Activated CD8-positive, alpha-beta memory T cell treated with anti-CD3 and anti-CD28 coated beads for 24 hours (primary cell): ENCODE measurements at places on chromosomes 1 and 21.

- no peak for DNase-seq
Observed at GRCh38 chr1:77012066-77012465, 144.8 kb downstream of the ST6GALNAC5 start.

- no peak for DNase-seq
Observed at GRCh38 chr1:14606632-14607031, 8.1 kb downstream of the KAZN start.

- no peak for DNase-seq
Observed at GRCh38 chr1:114008480-114008941, 29.2 kb downstream of the OLFML3 start.

GRCh38 chr1:197904126-197904787, 1.8 kb downstream of the C1orf53 start:
- no peak for DNase-seq

DNA sequence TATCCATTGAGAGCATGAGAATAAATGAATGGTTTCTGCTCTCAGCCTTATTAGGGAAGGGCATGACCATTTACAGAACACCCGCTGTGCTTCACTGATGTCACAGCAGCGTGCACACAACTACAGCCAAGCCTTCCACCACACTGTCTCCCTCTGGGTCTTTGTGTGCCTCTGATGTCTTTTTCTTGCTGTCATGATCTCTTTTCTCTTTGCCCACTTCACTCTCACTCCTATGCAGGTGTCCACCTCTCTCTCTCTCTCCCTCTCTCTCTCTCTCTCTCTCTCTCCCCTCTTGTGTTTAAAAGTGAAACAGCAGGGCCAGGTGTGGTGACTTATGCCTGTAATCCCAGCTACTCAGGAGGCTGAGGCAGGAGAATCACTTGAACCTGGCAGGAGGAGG, 232.5 kb upstream of the JUN start:
- DNase-seq, result no peak

GRCh38 chr1:53559391-53559815, 100.2 kb downstream of the DMRTB1 start:
- no peak for DNase-seq

GRCh38 chr1:48777219-48777895, 666 bp upstream of the BEND5 start:
- DNase-seq, result no peak

- no peak for DNase-seq
Observed at GRCh38 chr21:45114072-45114471, 39.7 kb downstream of the ADARB1 start.

- DNase-seq, result no peak
Observed at GRCh38 chr1:197912739-197913494, 4.3 kb upstream of the LHX9 start.

DNA sequence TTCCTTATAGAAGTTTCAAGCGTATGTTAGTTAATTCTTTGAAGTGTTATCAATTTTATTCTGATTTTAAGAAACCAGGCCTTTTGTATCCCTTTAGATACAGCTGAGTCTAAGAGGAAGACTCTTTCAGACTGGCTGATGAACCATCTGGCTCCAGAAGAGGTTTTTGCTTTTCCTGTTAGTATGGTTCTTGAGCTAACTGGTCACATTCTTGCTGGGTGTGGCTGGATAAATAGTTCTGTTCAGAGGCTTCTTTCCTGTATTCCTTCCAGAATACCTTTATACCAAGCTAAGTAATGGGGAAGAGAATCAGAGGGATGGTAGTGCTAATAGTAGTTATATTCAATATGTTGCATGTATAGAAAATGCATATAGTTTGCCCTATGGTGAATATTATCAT, 12.4 kb downstream of the HS2ST1 start:
- DNase-seq, result no peak

DNA sequence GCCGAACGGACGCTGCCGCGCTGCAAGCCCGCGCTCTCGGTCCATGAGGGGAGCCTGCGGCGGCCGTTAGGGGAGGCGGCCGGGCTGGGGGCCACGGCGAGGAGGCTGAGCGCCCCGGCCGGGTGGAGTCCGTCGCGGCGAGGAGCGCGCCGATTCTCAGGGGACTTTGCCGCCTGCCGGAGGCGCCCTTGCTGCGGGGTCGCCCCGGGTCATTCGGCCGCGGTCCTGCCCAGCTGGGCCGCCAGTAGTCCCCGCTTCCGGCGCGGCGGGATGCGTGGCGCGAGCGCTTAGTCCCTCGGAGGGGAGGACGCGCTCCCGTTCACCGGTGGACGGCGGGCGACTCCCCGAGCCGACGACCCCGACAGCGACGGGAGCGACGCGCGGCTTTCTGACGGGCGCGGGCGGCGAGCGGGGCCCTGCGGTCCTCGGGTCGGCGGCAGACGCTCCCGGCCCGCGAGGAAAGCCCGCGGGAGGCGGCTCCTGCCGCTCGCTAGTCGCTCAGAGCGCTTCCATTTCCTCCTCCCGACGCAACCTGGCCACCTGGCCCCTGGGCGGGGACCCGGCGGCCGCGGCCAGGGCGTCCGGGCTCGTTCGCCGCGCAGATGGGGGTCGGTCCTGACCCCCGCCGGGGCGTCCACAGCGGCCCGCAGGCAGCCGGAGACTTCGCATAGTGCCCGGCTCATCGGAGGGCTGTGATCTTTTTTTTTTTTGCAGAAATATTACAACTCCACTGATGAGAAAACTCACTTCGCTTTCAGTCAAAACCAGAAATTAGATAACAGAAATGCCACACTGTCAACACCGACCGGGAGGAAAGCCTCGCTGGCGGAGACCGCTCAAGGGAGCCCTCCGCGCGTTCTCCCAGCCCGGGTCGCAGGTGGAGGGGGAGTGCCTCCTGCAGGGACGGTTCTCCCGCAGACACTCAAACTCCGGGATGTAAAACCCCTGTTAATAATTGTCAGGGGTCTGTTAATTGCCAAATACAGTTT, 641 bp upstream of the ZBTB21 start:
- no peak for DNase-seq

- DNase-seq, result no peak
Observed at GRCh38 chr1:6594977-6595740, 7.5 kb downstream of the KLHL21 start.

DNA sequence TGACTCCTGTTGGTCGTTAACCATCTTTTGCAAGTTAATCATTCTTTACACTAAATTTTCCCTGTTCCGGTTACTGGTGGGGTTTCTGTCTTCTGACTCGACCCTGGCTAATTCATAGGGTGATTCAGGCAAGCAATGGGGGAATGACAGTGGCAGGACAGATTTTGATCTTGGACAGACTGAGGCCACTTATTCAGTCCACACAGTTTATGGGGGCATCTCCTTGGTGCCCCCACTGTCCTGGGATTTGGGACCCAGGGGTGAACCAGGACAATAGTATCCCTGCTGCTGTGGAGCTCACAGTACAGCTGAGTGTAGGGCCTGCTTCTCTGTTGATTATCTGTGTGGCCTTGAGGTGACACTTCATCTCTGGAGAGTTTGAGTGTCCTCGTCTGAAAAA, 540.4 kb downstream of the MATN1 start:
- DNase-seq, result no peak

DNA sequence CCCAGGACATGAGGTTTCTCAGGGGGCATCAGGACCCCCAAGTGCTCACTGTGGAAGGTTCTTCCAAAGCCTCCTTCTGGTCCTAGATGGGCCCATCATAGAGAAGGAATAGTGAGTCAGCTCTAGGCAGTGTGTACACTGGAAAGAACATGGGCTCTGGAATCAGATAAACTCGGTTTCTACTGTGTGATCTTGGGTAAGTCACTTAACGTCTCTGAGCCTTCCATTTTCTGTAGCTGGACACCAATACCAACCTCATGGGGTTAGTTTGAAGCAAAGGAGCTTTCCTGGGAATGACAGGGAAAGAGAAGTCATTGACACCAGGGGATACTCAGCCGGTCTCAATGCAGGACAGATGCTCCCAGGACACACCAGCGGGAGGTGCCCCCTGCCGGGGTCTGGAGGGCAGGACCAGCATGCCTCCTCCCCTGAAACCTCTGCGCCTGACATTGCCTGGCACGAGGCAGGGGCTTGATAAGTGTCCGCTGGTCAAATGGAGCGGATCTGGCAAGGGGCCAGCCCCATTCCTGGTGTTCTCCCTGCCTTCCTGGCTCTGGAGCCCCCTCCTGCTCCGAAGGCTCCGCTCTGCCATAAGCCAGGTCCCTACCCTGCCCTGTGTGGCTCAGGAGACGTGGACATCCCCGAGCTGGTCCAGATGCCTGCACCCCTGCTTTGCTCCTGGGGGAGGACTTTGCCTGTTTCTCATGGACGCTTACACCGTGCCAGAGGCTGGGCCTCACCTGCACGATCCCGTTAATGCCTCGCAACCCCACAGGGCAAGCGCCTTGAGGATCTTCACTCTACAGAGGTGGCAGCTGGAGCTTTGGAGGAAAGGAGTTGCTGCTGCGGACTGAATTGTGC, 52.8 kb downstream of the EDN2 start:
- no peak for DNase-seq

DNA sequence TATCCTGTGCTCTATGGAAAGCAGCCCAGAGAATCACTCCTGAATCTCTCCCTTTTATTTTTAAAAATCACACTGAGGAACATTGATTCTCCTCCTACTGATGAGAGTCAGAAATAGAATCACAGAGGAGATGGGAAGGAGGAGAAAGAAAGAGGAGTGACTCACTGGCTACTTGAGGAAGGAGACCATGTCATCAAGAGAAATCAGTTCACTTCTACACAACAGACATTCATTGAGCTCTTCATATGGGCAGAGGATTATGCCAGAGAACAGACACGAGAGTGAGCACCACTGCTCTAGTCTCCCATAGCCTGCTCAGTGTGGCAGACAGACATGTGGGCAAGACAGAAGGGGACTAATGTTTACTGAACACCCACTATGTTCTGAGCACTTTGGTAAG, 44.2 kb downstream of the RAB3B start:
- no peak for DNase-seq
